GM19239 (cell line): ENCODE measurements at places on chromosomes 3 and 15.
A peak's percentile ranks its signal among the peaks of the same experiment; 100 is the strongest.

DNA sequence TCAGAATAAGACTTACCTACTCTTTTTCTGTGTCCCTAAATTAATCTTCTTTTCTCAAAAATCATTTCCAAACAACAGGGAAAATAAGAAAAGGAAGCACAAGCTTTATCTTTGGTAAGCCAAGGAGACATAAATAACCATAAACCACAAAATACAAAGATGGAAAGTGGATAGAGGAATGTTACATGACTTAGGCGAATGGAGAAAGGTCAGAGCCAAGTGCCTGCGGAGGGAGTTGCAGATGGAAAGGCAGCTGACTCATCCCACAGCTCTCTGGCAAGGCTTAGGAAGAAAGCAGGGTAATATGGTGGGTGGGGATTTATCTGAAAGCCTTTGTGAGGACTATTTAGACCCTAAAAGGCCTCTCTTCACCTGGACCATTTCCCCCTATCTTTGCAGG, 72.8 kb downstream of the GALK2 start:
- no peak for DNase-seq

DNA sequence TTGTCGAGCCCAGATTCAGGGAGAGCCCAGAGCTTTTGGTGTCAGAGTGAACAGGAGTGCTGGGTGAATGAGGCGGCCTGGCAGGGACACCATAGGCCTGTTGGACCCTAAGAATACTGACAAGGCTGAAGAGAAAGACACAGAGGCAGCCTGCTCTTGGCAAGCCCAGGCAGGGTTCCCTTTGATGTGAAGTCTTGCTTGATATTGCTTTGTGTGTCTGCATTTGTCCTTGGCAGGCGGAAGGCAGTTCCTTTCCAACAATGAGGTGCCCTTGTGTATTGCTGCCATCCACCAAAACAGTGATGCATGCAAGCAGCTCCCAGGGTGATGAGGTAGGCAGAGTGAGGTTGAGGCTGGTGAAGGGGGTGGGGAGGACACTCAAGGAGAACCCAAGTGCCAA, 152.7 kb upstream of the TSC22D2 start:
- DNase-seq, result no peak

DNA sequence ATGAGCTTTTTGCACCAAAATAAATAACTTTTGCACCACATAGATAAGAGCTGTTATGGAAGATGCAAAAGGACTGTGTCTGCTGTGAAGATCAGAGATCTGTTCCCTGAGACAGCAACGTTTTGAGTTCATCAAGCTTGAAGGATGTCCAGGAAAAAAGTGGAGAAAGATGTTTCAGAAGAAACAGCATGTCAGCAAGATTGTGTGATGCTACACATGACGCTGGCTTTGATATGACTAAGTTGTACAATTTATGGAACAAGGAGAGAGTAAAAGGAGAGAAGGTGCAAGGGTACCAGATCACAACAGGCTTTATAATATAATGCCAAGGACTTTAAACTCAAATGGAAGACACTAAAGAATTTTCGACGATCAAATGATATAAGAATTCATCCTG, 16.6 kb downstream of the TJP1 start:
- no peak for DNase-seq

DNA sequence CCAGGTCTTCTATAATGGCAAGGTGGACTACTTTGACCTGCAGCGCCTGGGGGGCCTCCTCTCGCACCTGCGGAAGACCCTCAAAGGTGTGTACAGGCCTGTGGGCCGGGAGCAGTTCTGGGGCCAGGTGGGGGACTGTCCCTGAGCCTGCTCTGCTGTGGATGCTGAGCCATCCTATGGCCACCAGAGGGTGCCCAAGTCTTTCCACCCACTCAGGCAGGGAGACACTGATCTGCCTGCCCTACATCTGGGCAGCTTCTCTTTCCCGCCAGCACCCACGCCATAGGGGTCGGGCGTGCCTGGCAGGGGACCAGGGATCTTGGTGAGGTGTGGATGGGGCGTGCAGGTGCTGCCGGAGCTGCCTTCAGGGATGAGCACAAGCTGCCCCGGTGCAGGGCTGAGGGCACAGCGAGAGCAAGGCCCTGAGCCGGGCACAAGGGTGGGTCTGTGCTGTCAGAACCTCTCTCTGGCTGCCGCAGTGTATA, 14.1 kb downstream of the RNF123 start:
- peak; percentile 90 for DNase-seq

- no peak for DNase-seq
These were observed 41.9 kb downstream of the GPD1L start for GRCh38 chr3:32148351-32148750.

GRCh38 chr15:62932436-62932835, 110.1 kb upstream of the TPM1 start:
- DNase-seq, result no peak

DNA sequence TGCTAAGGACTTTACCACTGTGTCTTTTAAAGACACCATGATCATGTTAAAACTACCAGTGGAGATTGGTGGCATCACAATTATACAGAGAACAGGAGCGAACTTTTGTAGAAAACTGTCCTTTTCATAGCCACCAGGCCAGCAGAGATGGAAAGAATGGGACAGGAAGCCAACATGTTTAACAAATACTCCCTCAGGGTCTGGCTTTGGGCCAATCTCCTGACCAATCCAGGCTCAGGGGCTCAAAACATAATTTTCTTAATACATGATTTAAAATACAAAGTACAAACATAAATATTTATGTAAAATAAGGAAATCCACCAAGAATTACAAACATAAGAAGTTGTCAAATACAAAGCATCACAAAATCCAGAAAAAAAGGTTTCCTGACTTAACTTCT, 266.0 kb downstream of the VPS13C start:
- DNase-seq, result no peak
